ENCODE measurements at places on chromosomes 3 and 15. TPM values are rescaled to one million over a fixed set of nuclear protein-coding genes. Genes with fewer than 3 reads are reported as not detected.
A peak's percentile ranks its signal among the peaks of the same experiment; 100 is the strongest.

DNA sequence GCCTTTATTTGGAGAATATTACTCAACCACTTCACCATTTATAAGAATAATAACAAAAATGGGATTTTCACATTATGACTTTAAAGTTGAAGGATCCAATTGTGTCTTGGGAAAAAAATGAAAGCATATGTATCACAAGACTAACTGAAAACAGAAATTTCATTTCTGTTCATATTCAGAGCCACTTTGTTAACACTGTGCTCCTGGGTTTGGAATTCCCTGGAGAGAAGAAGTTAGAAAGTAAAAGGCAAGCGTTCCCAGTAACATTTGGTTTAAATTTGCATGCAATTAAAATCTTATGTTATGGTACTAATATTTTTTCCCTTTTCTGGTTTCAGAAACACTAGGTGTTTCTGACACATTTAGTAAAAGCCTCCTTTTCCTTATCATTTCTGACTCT is 230.8 kb downstream of the RBMS3 start:
- no peak for DNase-seq

- no peak for DNase-seq
These were observed 10.8 kb upstream of the CCDC174 start for GRCh38 chr3:14640734-14641133.

The CGNL1 gene
- 5.4 TPM for polyA plus RNA-seq

- DNase-seq = peak; percentile 79
These were observed 3.9 kb upstream of the TLE3 start for GRCh38 chr15:70101459-70102113.

GRCh38 chr15:100457201-100457600 is 71.5 kb downstream of the CERS3 start:
- DNase-seq = no peak

GRCh38 chr15:69987492-69988489 is 109.9 kb downstream of the TLE3 start:
- DNase-seq = no peak

The KNL1 gene
- 9.0 TPM for polyA plus RNA-seq

The RARRES1 gene
- 3.3 TPM for polyA plus RNA-seq

GRCh38 chr3:150147776-150148175 is 177.1 kb upstream of the PFN2 start:
- DNase-seq = no peak

DNA sequence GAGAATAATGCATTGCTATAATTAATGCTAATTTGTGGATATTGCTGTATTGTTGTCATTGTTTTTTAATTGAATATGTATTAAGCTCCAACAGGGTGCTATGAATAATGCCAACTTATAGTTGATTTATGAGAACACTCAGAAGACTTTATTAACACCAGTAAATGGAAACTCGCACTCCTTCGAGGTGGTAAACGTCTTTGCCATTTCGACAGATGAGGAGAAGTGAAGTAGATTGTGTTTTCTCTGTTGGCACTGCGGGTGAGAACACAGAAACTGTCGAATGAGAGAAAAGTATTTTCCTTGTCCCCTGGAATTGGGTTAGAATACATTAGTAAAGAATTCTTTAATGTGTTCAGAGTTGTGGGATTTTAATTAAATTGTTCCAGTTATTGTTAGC is 354.5 kb downstream of the LPP start:
- no peak for DNase-seq

DNA sequence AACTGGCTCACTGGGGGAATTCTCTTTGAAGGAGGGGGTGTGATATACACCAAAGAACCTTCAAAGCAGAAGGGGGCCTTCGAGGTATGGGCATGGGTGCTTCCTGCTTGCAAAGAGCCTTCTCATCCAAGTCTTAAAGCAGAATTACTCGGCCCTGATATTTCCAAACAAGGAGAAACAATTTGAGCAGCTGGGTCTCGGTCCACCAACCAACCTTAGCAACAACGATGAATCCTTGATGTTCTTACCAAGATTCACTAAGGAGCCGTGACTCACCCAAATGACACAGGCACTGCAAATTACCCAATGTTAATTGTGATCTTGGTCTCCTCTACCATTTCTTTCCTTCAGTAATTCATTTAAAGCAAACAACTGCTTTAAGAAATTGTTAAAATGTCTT is 7.7 kb downstream of the HOMER2 start:
- no peak for DNase-seq

GRCh38 chr3:88960019-88960418 is 147.4 kb upstream of the EPHA3 start:
- no peak for DNase-seq

The PARP15 gene
- polyA plus RNA-seq = 2.8 TPM

- DNase-seq = no peak
These were observed 43.0 kb downstream of the CTXND1 start for GRCh38 chr15:80208758-80209734.

All from hindlimb muscle (tissue), 1 donor.